ENCODE measurements at places on chromosomes 5 and 9.

- no peaks in the 10 kb centered on the region for H3K4me1 ChIP-seq
- no peak overlapping the region for H3K27ac ChIP-seq
- no peak for DNase-seq
Observed at GRCh38 chr9:120891245-120891883, 14.4 kb upstream of the PHF19 start.

DNA sequence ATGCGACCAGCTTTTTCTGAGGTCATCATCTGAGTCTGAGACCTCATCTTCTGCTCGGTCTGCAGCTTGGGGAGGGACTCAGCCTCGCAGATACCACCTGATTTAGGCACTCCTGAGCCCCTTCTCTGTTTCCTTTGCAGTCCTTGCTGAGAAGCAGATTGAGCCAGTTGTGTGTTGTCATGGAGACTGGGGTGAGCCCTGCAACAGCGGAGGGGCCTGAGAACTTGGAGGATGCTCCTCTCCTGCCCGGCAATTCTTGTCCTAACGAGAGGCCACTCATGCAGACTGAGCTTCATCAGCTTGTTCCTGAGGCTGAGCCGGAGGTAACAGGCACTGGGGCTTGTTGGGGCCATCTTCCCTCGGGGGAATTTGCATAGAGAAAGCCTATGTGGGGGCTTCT lies 19.2 kb downstream of the TEX53 start:
- no peak overlapping the region for H3K27ac ChIP-seq
- H3K4me1 ChIP-seq = no peaks in the 10 kb centered on the region
- DNase-seq = no peak
- H3K36me3 ChIP-seq = no peaks in the 10 kb centered on the region
- no peaks in the 10 kb centered on the region for H3K27me3 ChIP-seq

GRCh38 chr5:61737964-61738340 lies 405.9 kb downstream of the ZSWIM6 start:
- no peak overlapping the region for H3K4me3 ChIP-seq
- no peaks in the 10 kb centered on the region for H3K36me3 ChIP-seq
- H3K27me3 ChIP-seq = no peaks in the 10 kb centered on the region
- H3K27ac ChIP-seq = no peak overlapping the region
- no peak for DNase-seq
- peaks cover 16% of the 10 kb centered on the region for H3K4me1 ChIP-seq

GRCh38 chr5:125200866-125201373 lies 454.5 kb upstream of the ZNF608 start:
- H3K4me3 ChIP-seq = peak overlapping the region; percentile 30
- no peak for DNase-seq
- H3K36me3 ChIP-seq = no peaks in the 10 kb centered on the region
- H3K4me1 ChIP-seq = peaks cover 6% of the 10 kb centered on the region
- no peaks in the 10 kb centered on the region for H3K27me3 ChIP-seq

DNA sequence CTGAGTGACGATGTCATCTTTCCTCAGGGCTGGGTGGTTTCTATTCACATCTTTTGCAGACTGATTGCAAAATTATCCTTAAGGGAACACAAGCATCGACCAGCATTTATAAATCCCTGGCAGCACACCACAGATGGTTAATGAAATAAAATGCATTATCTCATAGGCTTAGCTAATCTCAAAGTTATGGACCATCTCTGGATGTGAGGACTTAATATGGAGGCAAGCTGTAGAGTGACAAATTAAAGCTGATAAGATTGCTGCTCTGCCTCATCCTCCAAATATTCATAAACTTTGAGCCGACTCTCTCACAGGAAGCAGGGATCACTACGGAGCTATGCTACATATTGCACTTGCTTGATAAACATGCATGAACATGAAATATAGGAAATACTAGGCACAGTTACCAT lies 663.2 kb upstream of the RGMB start:
- H3K4me3 ChIP-seq = no peak overlapping the region
- DNase-seq = no peak
- H3K36me3 ChIP-seq = no peaks in the 10 kb centered on the region

GRCh38 chr9:93288891-93289883 lies 105.2 kb downstream of the WNK2 start:
- no peak overlapping the region for H3K4me3 ChIP-seq
- no peaks in the 10 kb centered on the region for H3K4me1 ChIP-seq
- DNase-seq = peak; percentile 41

GRCh38 chr5:74639807-74640449 lies 600 bp downstream of the ENC1 start:
- peak overlapping the region; percentile 92 for H3K27ac ChIP-seq
- DNase-seq = no peak
- H3K27me3 ChIP-seq = no peaks in the 10 kb centered on the region
- peak overlapping the region; percentile 95 for H3K4me3 ChIP-seq
- peaks cover 2% of the 10 kb centered on the region for H3K36me3 ChIP-seq
- peaks cover 3% of the 10 kb centered on the region for H3K4me1 ChIP-seq

- no peak overlapping the region for H3K27ac ChIP-seq
- DNase-seq = no peak
- no peak overlapping the region for H3K4me3 ChIP-seq
Observed at GRCh38 chr5:76595755-76596481, 27.3 kb downstream of the F2RL2 start.

GRCh38 chr5:59174248-59174844 lies 591.5 kb downstream of the RAB3C start:
- no peaks in the 10 kb centered on the region for H3K36me3 ChIP-seq
- H3K4me1 ChIP-seq = no peaks in the 10 kb centered on the region
- no peaks in the 10 kb centered on the region for H3K27me3 ChIP-seq
- no peak for DNase-seq
- H3K4me3 ChIP-seq = no peak overlapping the region
- H3K27ac ChIP-seq = no peak overlapping the region

DNA sequence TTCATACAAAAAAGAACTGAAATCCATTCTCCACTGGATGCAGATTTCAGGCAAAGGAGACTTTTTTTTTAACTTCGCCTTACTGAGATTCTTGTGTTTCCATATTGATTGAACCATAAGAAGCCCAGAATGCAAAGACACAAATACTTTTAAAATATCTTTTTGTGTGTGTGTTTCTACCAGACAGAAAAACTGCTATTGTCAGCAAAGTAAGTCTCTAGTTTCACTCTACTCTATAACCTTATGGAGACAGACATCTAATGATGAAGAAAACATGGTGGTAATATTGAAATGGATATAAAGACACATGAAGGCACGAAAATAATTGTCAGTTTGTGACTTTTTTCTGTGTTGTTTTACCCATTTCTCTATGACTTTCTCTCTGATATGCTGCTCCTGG lies 260.3 kb upstream of the RORB start:
- DNase-seq = no peak
- no peaks in the 10 kb centered on the region for H3K4me1 ChIP-seq
- no peak overlapping the region for H3K4me3 ChIP-seq
- no peaks in the 10 kb centered on the region for H3K36me3 ChIP-seq

DNA sequence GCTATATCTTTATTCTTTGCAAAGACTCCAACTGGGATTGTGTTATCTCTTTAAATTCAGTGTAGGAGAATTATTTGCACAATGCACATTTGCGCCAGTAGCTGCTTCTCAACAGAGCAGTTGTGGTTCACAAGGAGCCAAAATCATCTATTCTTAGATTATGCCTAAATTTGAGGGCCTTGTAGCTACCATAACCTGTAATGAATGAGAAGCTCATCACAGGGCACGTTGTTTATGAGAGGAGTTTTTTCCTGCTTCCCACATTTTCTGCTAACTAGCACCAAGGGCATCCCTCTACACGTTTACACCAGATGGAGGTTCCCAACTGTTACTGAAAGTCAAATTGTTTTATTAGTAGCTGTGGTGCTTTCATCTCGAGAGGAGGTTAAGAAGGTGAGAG lies 322.4 kb downstream of the TMEM161B start:
- H3K27ac ChIP-seq = no peak overlapping the region
- no peaks in the 10 kb centered on the region for H3K4me1 ChIP-seq
- no peaks in the 10 kb centered on the region for H3K36me3 ChIP-seq
- DNase-seq = no peak
- no peak overlapping the region for H3K4me3 ChIP-seq
- no peaks in the 10 kb centered on the region for H3K27me3 ChIP-seq

DNA sequence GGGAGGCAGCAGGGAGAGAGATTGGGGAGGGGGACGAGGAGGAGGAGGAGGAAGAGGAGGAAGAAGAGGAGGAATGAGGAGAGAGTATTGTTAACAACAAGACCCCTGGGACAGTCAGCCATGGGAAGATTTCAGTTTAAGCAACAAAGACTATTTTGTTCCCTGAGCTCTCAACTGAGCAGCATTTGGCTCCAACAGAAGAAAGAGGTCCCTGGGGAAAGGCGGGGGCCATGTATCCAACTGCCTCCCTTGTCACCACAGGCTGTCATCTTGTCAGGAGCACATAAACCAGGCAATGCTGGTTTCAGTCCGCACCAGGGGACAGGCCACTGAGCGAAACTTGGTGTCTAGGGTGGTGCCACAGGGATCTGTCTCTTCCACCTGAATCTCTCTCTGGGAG lies 316.1 kb downstream of the TLE1 start:
- DNase-seq = no peak
- H3K4me1 ChIP-seq = no peaks in the 10 kb centered on the region
- no peak overlapping the region for H3K4me3 ChIP-seq
- H3K36me3 ChIP-seq = no peaks in the 10 kb centered on the region
- no peak overlapping the region for H3K27ac ChIP-seq

- DNase-seq = no peak
- H3K4me1 ChIP-seq = peaks cover 63% of the 10 kb centered on the region
- H3K4me3 ChIP-seq = peak overlapping the region; percentile 93
Observed at GRCh38 chr5:151156507-151157420, 815 bp downstream of the ANXA6 start.

DNA sequence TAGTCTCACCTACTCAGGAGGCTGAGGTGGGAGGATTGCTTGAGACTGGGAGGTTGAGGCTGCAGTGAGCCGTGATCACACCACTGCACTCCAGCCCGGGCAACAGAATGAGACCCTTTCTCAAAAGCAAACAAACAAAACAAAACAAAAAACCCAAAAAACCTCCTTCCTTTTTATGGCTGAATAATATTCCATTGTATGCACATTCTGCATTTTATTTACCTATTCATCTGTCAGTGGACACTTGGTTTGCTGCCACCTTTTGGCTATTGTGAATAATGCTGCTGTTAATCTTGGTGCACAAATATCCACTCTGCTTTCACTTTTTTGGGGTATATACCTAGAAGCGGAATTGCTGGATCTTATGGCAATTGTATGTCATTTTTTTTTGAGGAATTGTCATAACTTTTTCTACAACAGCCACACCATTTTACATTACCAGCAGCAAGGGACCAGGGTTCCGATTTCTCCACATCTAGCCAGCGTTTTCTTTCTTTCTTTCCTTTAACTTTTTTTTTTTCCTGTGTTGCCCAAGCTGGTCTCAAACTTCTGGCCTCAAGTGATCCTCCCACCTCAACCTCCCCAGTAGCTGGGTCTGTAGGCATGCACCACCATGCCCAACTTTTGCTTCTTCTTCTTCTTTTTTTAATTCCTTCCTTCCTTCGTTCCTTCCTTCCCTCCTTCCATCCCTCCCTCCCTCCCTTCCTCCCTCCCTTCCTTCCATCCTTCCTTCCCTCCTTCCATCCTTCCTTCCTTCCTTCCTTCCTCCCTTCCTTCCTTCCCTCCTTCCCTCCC lies 30.6 kb downstream of the NKX2-5 start:
- H3K4me1 ChIP-seq = no peaks in the 10 kb centered on the region
- H3K36me3 ChIP-seq = no peaks in the 10 kb centered on the region
- H3K4me3 ChIP-seq = no peak overlapping the region
- H3K27me3 ChIP-seq = no peaks in the 10 kb centered on the region
- no peak overlapping the region for H3K27ac ChIP-seq

GRCh38 chr5:88952344-88952743 lies 69.4 kb upstream of the MEF2C start:
- no peak for DNase-seq
- no peaks in the 10 kb centered on the region for H3K36me3 ChIP-seq
- no peak overlapping the region for H3K4me3 ChIP-seq
- no peak overlapping the region for H3K27ac ChIP-seq
- no peaks in the 10 kb centered on the region for H3K27me3 ChIP-seq

GRCh38 chr9:130027533-130028365 lies 15.2 kb downstream of the FNBP1 start:
- no peaks in the 10 kb centered on the region for H3K36me3 ChIP-seq
- H3K27me3 ChIP-seq = no peaks in the 10 kb centered on the region
- H3K4me3 ChIP-seq = no peak overlapping the region
- no peak for DNase-seq
- H3K27ac ChIP-seq = peak overlapping the region; percentile 78

- no peak overlapping the region for H3K27ac ChIP-seq
- H3K4me3 ChIP-seq = no peak overlapping the region
- H3K4me1 ChIP-seq = no peaks in the 10 kb centered on the region
- H3K27me3 ChIP-seq = no peaks in the 10 kb centered on the region
- no peaks in the 10 kb centered on the region for H3K36me3 ChIP-seq
- no peak for DNase-seq
Observed at GRCh38 chr5:114702136-114702535, 340.3 kb downstream of the KCNN2 start.

DNA sequence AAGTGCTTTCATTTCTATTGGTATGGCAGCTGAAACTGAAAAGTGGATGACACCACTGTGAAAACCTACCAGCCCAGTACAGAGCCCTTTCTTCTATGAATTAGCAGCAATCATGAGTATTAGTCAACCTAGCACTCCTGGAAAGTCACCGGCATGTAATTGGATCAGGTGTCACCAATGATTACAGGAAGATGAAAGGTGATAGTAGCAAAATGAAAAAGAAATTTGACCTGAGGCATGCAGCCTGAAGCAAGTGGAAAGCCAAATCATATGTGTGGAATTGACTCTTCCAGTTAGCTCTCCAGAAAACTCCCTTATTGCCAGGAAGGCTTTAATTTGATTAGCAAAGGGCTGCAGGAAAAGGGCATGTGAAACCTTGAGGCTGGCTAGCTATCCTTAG lies 81.2 kb upstream of the NAA35 start:
- no peak overlapping the region for H3K27ac ChIP-seq
- peaks cover 8% of the 10 kb centered on the region for H3K36me3 ChIP-seq
- no peak for DNase-seq
- H3K27me3 ChIP-seq = no peaks in the 10 kb centered on the region
- H3K4me1 ChIP-seq = no peaks in the 10 kb centered on the region

GRCh38 chr5:151123897-151124751 lies 33.5 kb downstream of the ANXA6 start:
- H3K27ac ChIP-seq = peak overlapping the region; percentile 20
- no peak for DNase-seq
- no peaks in the 10 kb centered on the region for H3K4me1 ChIP-seq

GRCh38 chr5:158064334-158065123 lies 205.6 kb upstream of the CLINT1 start:
- no peak overlapping the region for H3K27ac ChIP-seq
- H3K36me3 ChIP-seq = no peaks in the 10 kb centered on the region
- no peaks in the 10 kb centered on the region for H3K27me3 ChIP-seq
- H3K4me3 ChIP-seq = no peak overlapping the region

DNA sequence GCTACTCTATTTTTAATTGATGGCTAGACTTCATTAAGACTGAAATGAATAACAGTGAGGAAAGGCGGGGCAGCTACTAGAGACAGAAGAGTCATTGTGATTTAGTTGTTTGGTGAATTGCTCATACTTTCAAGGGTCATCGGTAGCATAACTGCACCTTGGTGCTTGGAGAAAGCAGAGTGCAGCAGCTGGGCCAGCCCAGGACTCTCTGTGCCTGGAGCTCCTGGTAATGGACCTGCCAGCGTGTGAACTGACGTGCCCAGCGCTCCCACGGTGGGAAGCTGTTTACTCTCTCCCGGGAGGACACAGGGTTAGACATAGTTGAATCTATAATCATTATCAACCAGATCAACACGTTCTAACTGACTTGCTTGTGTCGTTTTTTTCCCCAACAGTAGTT lies 42.9 kb downstream of the LURAP1L start:
- H3K36me3 ChIP-seq = no peaks in the 10 kb centered on the region
- DNase-seq = no peak
- no peaks in the 10 kb centered on the region for H3K27me3 ChIP-seq
- peak overlapping the region; percentile 79 for H3K27ac ChIP-seq

GRCh38 chr5:94776167-94776566 lies 157.7 kb downstream of the SLF1 start:
- no peak for DNase-seq
- no peaks in the 10 kb centered on the region for H3K27me3 ChIP-seq
- no peak overlapping the region for H3K4me3 ChIP-seq
- H3K27ac ChIP-seq = no peak overlapping the region
